ENCODE measurements at places on chromosomes 11 and 22. TPM values are rescaled to one million over a fixed set of nuclear protein-coding genes. Genes with fewer than 3 reads are reported as not detected.

Gene MUC5B
- 0.01 TPM for polyA plus RNA-seq

Gene FDXACB1
- 1.1 TPM for polyA plus RNA-seq

Gene ARHGAP32
- 2.1 TPM for polyA plus RNA-seq

DNA sequence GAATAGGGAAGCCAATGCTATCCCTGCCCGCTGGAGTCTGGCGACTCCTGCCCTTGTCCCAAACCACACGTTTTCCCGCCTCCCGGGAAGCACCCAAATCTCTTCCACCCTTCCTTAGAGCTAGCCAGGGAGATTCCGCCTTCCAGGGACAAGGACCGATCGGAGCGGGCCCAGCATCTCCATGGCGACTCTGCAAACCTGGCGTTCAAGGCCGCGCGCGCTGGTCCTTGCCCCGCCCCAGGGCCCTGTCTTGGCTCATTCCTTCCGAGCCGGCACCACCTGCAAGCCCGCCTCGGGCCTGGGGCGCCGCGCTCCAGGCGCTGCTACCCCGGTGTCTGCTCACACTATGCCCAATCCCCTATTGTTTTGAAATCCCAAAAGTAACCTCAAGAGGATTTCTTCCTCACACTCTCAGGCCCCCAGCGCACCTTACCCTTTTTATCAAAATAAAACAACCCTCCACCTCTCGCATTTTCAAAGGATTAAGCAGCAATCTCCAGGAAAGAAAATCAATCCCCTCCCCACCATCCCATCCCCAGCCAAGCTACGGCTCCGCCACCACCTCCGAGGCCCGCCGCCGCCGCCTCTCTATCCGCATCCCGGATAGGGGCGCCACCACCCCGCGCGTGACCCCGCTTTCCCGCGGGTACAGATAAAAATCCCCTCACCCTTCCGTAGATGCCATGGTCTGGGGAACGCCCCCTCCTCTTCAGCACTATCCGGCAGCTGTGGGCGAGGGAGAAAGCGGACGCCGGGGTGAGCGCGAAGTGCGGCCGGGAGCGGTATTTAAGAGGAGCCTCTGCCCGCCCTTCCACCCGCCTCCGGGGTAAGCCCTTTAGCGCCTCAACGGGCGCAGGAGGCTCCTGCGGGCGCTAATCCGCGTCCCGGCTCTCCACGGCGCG, 825 bp downstream of the SLC1A2 start:
- no peak for DNase-seq

DNA sequence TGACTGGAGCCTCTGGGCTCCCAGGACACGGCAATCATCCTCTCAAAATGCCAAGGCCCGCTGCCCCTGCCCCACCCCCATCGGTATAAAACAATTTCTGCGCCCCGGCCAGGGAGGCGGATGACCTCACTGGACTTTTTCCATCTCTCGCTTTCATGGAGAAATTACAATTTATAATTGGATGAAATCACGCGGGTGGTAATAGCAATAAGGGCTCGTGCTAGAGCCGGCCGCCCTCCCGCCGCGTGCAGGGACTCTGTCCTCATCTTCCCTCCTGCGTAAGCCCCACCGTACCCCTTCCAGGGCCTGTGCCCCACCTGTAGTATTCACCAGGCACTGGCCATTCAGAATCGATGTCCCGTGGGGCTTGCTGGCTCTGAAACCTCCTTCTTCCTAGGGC, 64.5 kb downstream of the MACROD1 start:
- DNase-seq: no peak

DNA sequence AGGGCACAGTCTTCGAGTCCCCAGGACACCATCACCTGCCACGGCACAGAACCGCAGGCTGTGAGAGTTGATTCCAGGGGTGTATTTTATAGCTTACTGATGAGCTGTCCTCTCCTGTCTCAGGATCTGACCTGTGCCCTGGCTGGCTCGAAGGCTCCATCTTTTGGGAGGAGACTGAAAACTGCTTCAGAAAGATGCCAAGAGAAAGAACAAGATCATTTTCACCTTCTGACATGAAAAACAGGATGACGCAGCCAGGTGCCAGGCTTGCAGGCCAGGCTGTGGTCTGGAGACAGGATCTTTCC, 2.2 kb downstream of the MRGPRD start:
- DNase-seq: no peak

Gene GAL3ST1
- polyA plus RNA-seq: 0.14 TPM

DNA sequence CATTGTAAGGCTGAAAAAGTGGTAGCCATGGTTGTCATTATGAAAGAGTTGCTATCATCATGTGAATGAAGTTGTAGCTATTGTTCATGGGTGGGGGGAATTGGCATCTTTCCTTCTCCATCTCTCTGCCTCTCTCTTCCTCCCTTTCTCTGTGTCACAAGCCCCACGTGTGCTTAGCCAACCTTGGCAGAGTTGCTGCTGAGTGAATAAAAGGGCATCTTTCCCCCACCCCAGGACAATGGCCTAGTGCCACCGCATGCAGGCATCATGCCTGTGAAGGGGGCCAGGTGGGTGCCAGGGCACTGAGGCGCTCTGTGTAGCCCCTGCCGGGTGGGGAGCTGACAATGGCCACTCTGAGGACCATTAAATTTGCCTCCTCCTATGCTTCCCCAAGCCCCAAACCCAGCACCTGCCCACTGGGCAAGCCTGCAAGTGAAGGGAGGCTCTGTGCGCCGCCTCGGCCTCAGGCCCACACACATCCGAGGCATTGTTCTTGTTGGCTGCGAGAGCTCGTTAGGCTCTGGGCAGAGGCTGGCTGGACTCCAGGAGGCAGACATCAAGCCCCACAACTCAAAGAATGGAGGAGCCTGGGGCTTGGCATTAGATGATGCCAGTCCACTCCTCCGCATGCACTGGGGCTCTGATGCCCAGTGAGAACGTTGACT, 103.9 kb downstream of the SEZ6L start:
- no peak for DNase-seq

DNA sequence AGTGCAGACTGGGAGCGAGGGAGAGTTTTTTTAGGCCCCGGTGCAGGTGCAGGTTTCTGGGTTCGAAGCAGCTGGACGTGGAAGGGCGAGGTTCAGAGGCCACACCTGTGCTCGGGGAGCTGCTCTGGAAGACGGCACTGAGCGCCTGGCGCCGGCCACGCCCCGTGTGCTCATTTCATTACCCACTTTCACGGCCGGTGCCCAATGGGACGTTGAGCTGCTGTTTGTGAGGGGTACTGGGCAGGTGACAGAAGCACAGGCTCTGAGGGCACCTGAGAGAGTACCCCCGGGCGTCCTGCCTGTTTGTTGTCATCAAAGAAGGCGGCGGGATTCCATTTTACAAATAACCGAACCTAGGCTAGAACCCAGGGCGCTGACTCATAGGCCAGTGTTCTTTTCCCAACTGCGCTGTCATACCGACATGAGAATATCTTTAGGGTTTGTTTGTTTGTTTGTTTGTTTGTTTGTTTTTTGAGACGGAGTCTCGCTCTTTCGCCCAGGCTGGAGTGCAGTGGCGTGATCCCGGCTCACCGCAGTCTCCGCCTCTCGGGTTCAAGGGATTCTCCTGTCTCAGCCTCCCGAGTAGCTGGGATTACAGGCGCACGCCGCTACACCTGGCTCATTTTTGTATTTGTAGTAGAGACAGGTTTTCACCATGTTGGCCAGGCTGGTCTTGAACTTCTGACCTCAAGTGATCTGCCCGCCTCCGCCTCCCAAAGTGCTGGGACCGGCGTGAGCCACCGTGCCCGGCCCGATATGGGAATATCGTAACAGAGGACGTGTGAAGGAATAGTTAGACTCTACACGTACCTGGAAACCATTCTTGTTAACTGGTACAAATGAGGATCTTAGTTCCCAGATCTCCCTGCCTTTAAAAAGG, 16.6 kb upstream of the SPTBN2 start:
- DNase-seq: no peak

DNA sequence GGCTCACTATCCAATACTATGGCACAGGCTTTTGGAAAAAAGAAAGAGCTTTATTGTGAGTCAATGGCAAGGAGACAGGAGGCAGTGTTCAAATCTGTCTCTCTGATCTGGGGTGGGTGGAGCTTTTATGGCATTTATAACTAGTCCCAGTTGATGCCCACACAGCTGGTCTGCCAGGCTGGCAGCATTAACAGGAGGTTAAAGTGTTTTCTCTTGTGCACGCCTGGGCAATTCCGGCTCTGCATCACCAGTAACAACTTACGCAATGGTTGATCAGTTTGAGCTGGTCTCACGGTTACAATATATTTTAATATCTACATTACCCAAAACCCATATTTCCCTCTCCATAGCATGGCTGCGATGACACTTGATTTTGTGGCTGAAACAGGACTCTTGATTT, 15.1 kb upstream of the SMIM38 start:
- no peak for DNase-seq

DNA sequence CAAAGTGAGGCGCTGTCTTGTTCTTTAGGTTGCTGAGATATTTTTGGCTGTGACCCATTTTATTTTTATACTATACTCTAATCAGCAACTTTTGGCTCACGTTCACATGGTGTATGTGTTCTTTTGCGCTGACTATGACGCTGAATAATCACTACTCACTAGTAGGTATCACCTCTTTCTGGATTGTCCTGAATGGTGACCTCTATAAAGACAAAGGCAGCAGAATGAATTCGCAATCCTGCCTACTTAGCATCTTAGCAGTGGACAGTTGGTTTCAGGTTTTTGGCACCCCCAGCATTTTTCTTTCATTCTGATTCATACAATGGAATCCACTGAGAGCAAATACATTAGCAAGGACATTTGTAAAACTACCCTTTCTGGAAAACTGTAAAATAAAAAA, 351.3 kb downstream of the JRKL start:
- no peak for DNase-seq

Gene VPS37C
- 11.0 TPM for polyA plus RNA-seq

DNA sequence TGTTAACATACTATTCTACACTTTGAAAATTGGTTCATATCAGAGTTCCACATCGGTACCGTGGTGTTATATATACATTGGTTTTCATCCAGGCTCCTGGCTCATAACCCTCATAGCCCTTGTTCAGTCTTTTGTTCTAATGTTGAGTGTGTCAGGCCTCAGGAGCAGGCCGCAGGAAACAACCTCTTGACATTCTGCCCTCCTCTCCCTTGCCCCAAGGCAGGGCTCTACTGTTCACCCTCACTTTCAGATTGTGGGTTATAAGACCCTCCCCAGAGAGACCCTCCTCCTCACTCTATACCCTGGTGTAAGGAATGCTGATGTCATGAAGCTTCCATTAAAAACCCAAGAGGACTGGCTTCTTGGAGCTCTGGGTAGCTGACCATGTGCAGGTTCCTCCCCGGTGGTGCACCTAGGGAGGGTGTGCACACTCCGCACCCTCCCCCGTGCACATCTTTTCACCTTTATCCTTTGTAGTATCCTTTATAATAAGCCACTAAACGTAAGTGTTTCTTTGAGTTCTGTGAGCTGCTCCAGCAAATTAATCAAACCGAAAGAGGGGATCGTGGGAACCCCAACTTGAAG, 12.1 kb downstream of the SSH3 start:
- no peak for DNase-seq

Gene KRTAP5-10
- polyA plus RNA-seq: not detected

DNA sequence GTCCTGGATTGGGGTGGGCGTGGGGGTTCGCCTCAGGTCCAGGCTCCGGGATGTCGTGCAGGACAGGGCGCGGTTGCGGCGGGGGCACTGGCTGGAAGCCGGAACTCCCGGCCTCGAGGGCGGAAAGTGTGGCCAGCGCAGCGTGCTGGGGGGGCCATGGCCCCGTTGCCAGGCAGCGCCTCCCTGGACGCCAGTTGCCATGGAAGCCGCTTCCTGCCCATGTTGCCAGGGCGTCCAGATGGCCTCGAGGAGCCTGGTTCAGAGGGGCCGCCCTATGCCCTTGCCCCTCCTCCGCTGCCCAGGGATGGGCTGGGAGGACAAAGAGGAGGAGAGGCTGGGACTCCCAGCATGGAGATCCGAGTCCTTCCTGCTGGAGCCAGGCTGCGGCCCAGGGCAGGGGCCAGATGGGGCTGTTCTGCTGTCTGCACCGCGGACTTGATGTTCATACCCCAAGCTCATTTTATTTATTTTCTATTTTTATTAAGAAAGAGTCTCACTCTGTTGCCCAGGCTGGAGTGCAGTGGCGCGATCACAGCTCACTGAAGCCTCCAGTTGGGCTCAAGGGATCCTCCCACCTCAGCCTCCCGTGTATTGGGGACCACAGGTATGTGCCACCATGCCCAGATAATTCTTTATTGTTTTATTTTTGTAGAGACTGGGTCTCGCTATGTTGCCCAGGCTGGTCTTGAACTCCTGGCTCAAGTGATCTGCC, 4.6 kb upstream of the CCDC188 start:
- peak; percentile 84 for DNase-seq

DNA sequence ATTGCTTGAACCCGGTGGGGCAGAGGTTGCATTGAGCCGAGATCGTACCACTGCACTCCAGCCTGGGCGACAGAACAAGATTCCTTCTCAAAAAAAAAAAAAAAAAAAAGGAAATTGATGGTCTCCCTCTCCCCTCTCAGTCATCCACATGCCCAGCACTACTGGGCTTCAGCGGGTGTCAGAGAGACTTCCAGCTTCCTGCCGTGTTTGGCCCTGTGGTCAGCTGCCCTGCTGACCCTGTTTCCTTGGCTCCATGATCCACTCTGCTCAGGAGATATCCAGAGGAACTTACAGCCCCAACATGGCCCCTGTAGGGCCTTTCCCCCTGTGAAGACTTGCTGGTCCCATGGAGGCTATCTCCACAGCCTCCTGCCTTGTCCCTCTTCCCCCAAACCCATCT, 6.1 kb upstream of the PNPLA3 start:
- DNase-seq: no peak

DNA sequence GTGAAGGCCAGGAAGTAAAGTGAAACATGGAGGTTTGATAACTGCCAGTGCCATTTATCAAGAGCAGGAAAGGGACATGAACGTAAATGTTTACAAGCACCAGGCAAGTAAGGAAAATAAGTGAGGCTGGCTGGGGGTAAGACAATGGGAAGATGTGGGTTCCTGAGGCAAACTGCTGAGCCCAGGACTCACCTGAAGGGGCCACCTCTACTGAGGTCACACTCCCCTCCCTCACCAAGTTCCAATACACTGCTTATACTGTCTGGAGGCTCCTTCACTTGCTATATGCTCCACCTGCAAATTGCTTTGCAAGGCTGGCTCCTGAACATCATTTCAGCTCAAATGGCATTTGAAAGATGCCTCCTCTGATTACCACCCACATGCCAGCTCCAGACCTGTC, 10.3 kb upstream of the ZC3H12C start:
- DNase-seq: no peak

DNA sequence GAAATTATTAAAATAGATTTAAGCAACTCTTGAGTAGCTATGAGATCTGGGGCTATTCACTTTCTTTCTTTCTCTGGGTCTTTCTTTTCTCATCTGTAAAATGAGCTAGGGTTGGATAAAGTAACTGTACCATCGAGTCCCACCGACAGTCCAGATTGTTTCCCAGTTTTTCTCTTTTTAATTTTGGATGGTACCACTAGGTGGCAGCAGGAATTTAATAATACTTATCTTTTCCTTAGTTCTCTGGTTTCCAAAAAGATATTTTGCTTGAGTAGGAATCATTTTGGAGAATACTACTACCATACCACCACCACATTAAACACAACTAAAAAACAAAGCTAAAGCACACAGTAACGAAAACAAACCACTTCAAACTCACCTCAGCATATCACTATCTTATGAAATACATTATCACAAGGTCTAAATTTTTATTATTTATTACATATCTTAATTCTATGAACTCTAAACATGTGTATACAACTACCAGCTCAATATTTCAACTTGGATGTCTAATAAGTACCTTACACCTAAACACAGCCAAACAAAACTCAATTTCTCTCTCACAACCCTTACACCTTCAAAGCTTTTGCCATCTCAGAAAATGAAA, 584.0 kb downstream of the KCNA4 start:
- no peak for DNase-seq

- no peak for DNase-seq
Observed at GRCh38 chr11:125916683-125917347, 12.5 kb downstream of the DDX25 start.

- DNase-seq: no peak
Observed at GRCh38 chr22:27792452-27793161, 8.9 kb downstream of the MN1 start.

Gene NLRP6
- 0.14 TPM for polyA plus RNA-seq
